ENCODE measurements at places on chromosomes 7 and 10. TPM values are rescaled to one million over a fixed set of nuclear protein-coding genes. Genes with fewer than 3 reads are reported as not detected.

MYOZ1 gene
- total RNA-seq = 0.84 TPM

LRRC18 gene
- not detected for total RNA-seq

CDNF gene
- not detected for total RNA-seq

DNA sequence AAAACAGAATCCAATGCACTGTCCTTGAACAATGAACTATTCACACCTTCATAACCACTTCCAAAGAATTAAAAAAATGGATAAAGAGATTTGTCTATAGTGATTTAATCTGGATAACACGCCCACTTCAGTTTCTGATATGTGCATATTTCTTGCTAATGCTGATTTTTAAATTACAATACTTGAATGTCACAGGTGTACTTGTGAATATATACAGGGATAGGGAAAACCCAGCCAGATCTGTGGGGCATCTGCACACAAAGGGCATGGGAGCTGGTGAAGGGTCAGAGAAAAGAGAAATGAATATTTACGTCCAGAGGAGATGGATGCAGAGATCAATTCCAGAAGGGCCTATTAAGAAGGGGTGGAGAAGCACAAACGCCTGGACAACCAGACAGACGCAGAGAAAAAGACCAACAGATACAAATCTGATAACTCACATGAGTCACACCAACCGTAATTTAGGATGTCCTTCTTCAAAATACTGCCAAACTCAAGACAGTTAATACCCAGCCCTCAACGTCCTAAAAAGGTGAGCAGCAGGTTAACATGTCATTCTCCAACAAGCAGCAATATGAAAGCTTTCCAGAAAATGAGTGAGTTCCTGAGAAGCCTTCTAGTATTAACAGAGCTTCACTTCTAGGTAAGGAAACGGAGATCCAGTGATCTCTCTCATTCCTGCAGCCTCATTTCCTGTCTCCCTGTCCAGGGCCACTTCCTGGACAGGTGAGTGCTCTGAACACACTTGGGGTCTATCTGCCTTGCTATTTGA, 41.9 kb downstream of the PIP4K2A start:
- no peaks in the 10 kb centered on the region for H3K36me3 ChIP-seq
- H3K27me3 ChIP-seq = no peaks in the 10 kb centered on the region
- DNase-seq = no peak
- H3K27ac ChIP-seq = no peak overlapping the region
- H3K4me3 ChIP-seq = no peak overlapping the region

DNA sequence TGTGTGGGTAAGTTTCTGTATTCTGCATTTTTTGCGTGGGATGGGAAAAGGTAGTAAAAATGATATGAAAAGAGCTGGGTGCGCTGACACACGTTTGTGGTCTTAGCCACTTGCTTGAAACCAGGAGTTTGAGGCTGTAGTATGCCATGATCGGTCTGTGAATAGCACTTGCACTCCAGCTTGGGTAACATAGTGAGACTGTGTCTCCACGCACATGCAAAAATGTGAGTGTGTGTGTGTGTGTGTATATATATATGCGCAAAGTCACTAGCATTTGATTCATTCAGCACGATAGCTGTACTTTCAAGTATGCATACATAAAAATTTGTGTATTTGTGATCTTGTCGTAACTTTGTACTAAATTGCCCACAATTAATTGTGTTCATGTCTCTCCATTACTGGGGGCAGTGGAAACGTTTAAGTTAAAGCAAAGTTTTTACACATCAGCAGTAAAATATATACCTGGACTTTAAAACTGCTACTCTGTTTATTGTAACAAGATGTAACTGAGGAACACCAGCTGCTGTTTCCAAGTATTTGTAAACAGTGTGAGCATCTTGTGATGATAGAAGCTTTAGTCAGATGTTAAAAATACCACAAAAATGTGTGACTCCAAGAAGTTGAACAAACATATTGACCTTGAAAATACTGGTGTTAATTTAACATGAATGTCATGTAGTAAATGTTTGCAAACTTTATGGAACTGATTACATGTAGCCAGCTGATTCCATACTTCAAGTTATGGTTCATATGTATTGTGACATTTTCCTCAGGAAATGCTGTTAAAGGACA, 1.6 kb downstream of the ZRANB1 start:
- H3K27ac ChIP-seq = no peak overlapping the region
- DNase-seq = no peak
- no peaks in the 10 kb centered on the region for H3K27me3 ChIP-seq
- H3K36me3 ChIP-seq = 0 out of 2 replicates have a peak, but pooled peaks cover 2% of the 10 kb centered on the region
- H3K4me1 ChIP-seq = peaks cover 33% of the 10 kb centered on the region

GRCh38 chr7:128869138-128869943, 6.7 kb downstream of the ATP6V1F start:
- H3K4me1 ChIP-seq = peaks cover 11% of the 10 kb centered on the region
- no peaks in the 10 kb centered on the region for H3K27me3 ChIP-seq
- H3K27ac ChIP-seq = no peak overlapping the region
- H3K4me3 ChIP-seq = peak overlapping the region; percentile 55
- H3K36me3 ChIP-seq = no peaks in the 10 kb centered on the region
- no peak for DNase-seq

CUX1 gene
- total RNA-seq = 29.1 TPM

DNA sequence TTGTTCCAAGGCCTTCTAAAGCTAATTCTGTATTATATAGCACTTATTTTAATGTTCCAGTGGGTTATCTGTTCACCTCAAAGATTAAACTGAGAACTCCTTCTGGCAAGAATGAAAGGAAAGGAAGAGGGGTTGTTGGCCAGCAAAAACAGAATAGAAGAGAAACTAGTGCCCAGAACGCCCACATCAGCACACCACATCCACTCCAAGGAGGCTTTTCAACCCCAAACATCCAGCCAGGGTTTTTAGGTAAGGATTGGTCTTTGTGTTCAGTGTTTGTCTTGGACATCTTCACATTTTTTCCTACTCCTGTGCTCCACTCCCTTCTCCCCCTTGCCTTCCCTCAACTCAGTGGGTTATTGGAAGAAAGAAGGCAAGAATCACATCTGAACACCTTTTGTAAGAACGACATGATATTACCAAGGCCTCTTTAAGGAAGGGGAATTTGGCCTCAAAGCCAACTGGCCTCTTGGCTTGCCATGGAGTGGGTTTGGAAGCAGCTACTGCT, 55.8 kb downstream of the BICC1 start:
- no peaks in the 10 kb centered on the region for H3K27me3 ChIP-seq
- H3K4me3 ChIP-seq = no peak overlapping the region
- H3K4me1 ChIP-seq = peaks cover 6% of the 10 kb centered on the region
- DNase-seq = no peak
- H3K27ac ChIP-seq = no peak overlapping the region

DNA sequence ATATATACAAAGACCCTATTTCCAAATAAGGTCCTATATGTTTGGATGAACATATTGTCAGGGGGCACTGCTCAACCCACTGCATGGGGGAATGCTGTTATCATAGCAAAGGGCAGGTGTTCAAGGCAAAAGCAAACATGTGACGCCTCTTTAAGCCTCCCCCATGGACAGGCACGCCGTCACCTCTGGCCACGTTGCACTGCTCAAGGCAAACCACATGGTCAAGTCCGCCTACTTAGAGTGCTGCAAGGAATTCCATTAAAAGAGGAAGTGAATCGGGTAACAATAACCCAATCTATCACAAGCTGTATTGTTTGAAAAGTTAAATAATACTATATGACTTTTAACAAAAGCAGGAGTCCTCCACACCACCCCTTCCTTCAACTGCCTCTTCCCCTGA, 8.8 kb upstream of the CALD1 start:
- H3K27me3 ChIP-seq = no peaks in the 10 kb centered on the region
- no peaks in the 10 kb centered on the region for H3K36me3 ChIP-seq
- no peak for DNase-seq
- H3K4me3 ChIP-seq = no peak overlapping the region

DNA sequence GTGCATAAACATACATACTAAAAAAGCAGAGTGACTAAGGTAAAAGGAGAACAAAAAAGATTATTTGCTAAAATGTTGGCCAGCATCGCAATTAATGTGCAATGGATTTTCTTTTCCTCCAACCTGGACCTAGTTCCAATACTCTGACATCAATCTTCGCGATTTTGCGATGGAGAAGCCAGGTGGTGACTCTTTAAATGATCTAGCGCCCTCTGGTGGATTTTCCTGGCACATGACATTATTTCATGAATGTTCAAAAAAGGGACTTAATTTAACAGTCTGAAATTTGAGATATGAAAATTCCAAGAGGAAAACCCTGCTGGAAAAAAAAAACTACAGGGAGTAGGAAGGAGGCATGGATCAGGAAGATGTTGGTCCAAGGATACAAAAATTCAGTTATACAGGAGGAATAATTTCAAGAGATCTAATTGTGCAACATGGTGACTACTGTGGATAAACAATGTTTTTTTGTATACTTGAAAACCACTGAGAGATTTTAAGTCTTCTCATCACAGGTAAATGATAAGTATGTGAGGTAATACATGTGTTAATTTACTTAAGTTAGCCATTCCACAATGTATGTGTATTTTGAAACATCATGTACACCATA, 4.3 kb upstream of the KCNMA1 start:
- H3K27me3 ChIP-seq = peaks cover 9% of the 10 kb centered on the region
- DNase-seq = peak; percentile 62
- H3K4me3 ChIP-seq = no peak overlapping the region
- H3K4me1 ChIP-seq = no peaks in the 10 kb centered on the region

Data from SJCRH30 (cell line).